NCI-H2029 treated with DMSO at 0.1 percent for 48 hours (cell line): ENCODE measurements at places on chromosomes 2 and 18.

DNA sequence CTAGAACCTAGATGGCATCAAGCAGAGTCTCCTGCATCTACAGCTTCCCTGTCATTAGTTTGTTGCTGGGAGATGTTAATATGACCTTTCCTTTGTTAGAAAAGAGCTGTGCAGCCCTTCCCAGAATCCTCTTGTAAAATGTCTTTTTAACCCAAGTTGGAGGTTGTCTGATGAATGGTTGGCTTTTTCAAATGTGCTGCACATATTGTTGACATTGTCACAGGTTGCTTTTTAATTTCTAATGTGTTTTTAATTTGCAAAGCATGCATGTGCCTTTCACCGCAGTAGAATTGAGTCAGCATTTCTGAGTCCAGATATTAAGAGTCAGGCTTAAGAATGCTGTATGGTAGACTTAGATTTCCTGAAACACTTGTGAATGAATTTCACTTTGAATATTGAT, 120.8 kb downstream of the GREB1L start:
- no peak for DNase-seq

- no peak for DNase-seq
These were observed 84.9 kb downstream of the MALT1 start for GRCh38 chr18:58756148-58756547.

GRCh38 chr18:3048820-3049349, 35.9 kb upstream of the LPIN2 start:
- no peak for DNase-seq

- DNase-seq = no peak
These were observed 74.2 kb downstream of the RAB31 start for GRCh38 chr18:9782073-9782857.

- DNase-seq = no peak
These were observed 276.9 kb downstream of the CAMKMT start for GRCh38 chr2:44638649-44639048.

DNA sequence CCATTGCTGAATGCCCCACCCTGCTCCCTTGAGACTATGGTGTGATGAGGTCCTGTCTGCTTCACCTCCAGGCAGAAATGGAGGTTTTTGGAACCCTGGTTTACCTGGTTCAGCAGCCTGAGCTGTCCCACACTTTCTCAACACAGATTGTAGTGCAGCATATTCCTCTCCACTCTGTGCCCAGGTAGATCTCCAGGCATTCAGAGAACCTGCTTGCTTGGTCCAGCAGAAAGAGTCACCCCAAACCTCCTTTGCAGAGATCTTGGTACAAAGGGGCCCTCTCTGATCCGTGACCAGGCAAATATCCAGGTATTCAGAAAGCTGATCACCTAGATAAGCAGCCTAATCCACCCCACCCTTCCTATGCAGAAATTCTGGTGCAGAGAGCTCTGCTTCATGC, 1288.2 kb upstream of the CRIM1 start:
- no peak for DNase-seq

GRCh38 chr2:230230087-230230486, 4.6 kb downstream of the SP140 start:
- DNase-seq = no peak

DNA sequence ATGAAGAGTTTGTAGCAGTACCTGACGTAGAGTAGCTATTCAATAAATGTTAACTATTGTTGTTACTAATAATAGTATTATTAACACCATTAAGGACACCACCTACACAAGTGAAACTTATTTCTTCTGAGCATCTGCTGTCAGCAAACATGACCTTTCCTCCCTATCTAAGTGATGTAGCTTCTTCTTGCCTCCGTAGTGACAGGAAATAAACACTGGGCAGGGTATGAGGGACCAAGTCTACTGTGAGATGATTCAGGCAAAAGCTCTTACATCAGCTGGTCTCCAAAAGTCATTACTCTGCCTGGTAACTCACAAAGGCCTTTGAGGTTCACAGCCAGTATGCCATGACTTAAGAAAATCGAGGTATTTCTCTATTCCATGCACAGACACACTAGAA, 750.5 kb downstream of the CPS1 start:
- DNase-seq = no peak

GRCh38 chr2:218331745-218332144, 24.9 kb upstream of the CATIP start:
- no peak for DNase-seq

- peak; percentile 95 for DNase-seq
These were observed 35.3 kb downstream of the LRRFIP1 start for GRCh38 chr2:237662671-237663093.

- DNase-seq = no peak
These were observed 13.1 kb downstream of the PTPRN start for GRCh38 chr2:219296142-219296541.

DNA sequence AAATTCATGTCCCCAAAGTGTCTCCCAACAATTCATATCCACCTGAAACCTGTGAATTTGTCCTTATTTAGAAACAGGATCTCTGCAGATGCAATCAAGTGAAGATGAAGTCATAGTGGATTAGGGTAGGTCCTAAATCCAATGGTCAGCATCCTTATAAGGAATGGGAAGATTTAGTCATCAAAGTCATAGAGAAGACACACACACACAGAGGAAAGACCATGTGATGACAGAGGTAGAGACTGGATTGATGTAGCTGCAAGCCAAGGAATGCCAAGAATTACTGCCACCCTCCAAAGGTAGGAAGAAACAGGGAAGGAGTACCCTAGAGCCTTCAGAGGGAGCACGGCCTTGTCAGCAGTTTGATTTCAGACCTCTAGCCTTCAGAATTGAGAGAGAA, 17.7 kb downstream of the ADD2 start:
- no peak for DNase-seq

DNA sequence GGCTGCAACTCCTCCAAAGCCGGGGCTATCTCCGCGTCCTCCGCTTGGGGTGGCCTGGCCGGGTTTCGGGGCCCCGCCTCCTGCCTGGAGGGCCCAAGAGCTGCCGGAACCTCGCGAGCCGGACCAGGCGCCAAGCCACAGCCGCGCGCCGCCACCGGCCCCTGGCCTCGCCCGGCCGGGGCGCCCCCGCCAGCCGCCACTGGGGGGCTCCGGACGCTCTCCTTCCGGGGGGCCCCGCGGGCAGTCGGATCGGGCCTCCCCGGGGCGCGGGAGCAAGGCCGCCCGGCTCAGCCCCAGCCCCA, 17.4 kb upstream of the HAAO start:
- no peak for DNase-seq

DNA sequence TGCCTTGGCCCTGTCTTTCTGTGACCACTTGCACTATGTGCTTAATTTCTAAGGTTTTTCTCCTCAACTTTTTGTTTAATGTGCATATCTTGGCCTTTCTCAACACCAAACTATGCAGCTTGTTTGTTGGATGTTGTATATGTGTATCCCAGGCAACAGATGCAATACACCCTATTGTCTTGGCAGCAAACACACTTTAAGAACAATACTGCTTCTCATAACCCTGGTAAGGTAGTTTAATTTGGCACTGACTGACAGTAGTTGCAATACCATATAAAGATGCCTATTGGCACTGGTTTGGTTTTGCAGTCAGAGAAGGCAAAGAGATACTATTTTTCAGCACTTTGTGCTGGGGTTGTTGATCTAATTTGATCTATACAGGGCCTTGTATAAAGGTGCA, 360.7 kb upstream of the CWC22 start:
- DNase-seq = peak; percentile 78

- no peak for DNase-seq
These were observed 54.5 kb downstream of the MOCOS start for GRCh38 chr18:36241831-36242230.

DNA sequence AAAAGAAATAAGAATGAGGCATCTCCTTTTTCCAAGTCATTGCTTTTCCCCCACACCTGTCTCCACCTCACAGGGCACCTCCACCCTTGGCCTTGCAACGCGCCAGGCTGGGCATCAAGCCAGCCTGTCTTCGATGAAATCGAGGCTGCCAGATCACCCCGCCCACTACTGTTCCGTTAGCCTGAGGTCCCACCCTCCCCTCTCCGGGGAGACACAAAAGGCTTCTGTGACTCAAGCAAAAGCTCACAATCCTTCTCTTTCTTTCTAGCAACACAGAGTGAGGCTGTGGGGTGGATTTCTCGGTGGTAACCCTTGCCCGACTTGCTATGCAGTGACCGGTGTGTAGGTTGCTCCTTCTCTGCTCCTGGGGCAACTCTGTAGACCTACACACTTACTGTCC, 9.9 kb downstream of the TNP1 start:
- peak; percentile 70 for DNase-seq

- peak; percentile 7 for DNase-seq
These were observed 131.7 kb downstream of the GCA start for GRCh38 chr2:162475661-162476060.

- no peak for DNase-seq
These were observed 71.2 kb downstream of the CERKL start for GRCh38 chr2:181585732-181586131.

DNA sequence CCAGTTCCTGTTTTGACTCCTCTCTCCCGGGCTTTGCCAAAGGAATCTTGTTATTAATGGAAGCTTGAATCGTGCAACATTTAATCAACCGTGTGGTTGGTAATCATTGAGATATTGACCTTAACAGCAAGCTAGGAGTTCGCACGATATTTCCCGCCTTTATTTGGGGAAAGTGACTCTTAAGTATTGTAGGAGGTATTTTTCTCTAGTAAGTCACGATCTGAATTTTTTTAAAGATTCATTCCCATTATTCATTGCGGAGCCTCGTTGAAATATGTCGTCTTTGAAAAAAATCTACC, 663 bp downstream of the NUP35 start:
- no peak for DNase-seq

DNA sequence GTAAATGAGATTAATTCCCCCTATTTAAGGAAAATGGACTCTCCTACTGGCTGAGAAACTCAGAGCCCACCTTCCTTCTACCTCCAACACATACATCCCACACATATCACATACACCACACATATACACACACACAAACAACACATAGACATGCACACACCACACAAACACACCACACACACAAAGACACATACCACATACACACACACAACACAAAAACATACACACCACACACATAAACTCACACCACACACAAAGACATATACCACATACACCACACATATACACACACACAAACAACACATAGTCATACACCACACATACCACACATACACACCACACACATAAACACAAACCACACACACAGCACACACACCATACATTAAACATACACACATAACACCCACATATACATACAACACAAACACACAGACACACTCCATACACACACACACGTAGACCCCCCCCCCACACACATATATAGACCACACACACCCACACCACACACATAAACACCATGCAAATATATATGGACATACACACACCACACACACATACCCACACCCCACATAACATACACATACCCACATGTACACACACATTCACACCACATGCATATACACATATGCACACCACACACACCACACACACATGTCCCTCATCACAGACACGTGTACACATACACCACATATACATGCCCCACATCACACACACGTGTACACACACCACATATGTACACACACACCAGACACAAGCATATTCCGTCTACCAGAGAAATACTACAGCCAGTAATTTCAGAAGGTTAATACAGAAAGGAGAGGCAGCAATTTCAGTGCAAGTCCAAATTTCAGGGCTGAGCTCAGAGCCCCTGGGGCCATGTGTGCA, 204.3 kb downstream of the SNTG2 start:
- no peak for DNase-seq

DNA sequence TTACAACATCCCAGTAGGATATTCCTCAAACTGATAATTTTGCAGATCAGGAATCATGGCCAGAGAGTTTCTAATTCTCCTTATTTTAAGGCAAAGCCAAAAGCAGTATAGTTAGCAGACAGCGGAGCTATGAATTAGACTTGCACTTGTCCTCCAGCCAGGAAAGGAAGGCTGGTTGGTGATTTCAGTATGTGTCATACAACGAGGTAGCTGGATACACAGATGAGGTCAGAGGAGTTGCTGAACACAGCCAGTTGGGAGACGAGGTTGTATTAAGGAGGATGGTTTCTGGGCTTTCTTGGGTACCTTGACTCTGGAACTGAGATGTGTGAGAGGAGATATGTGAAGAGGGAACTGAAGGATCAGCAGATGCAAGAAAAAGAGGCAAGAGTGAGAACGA, 185.2 kb downstream of the SOX11 start:
- DNase-seq = no peak

GRCh38 chr2:75998451-75998850, 287.7 kb upstream of the GCFC2 start:
- DNase-seq = no peak

- DNase-seq = no peak
These were observed 50.1 kb downstream of the MYCN start for GRCh38 chr2:15990151-15991101.

DNA sequence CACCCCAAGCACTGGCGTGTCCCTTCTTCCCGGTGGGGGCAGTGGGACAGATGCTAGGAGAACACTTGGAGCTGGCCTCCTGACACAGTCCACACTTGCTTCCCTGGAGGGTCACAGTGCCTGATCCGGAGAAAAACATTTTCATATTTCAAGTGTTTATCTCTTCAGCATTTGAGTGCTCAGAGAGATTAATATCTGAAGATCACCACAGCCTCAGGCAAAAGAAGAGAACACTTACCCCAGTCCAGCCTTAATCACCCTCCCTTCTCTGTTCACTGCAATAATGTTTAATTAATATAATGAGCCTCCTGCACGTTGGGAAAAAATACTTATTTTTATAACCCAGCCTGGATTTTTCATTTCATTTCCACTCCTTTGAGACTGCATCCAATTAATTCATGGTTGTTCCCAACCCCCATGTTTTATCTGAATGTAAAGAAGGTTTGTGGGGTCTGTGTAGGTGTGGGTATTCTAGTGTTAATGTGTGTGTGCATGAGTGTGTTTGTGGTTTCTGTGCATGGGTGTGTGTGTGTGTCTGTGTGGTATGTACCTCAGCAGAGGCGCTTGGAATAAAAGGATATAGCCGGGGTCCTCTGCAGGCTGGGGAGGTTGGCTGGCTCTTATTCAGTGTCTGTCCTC, 72.1 kb downstream of the NRP2 start:
- no peak for DNase-seq

- DNase-seq = no peak
These were observed 350.4 kb downstream of the NR4A2 start for GRCh38 chr2:155982135-155982534.

GRCh38 chr2:101831351-101831865, 133.9 kb downstream of the MAP4K4 start:
- peak; percentile 4 for DNase-seq

DNA sequence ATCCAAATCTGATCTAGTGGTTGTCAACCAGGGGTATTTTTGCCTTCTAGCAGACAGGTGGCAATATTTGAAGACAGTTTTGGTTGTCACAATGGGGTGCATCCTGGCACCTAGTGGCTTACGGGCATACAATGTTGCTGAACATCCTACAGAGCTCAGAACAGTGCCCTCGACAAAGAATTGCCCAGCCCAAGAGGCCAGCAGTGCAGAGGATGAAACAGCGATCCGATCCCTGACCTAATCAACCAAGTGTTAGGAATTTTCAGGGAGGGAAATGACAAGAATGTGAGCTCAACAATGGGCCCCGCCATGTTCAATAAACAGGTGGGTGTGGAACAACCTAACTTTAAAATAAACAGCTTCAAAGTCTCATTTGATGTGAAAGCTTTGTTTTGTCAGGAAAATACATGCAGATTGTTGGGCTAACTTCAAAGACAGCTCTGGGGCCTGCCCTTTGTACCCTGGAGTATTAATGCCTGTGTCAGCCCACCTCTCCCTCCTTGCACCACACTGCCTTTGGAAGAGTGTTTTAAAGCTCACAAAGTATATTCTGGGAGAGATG, 22.5 kb upstream of the SCYGR5 start:
- DNase-seq = no peak
